Inflammatory macrophage treated with lipopolysaccharide for 1 hour (primary cell): ENCODE measurements at places on chromosomes 16 and 17.

GRCh38 chr17:45718791-45719190, 65.3 kb upstream of the CRHR1 start:
- DNase-seq, result no peak

DNA sequence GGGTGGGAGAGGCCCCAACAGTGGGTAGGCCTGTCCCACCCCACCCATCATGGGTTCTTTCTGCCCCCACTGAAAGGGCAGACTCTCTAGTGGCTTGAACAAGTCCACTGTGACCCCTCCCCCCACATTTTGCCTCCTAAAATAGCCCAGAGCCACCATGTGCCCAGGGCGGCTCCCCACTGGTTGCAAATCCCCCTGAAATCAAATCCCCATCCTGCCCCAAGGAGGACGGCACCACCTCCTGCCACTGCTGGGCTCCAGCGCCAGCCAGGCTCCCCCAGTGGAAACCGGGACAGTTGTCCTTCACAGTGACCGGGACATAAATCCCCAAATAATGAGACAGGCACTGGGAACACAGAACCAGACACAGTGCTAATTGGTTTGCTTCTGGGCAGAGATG, 20.5 kb downstream of the ZNF385C start:
- no peak for DNase-seq

GRCh38 chr16:84322749-84323148, 28.1 kb downstream of the WFDC1 start:
- no peak for DNase-seq

- no peak for DNase-seq
Observed at GRCh38 chr17:6923385-6923784, 72.5 kb upstream of the ALOX12 start.

DNA sequence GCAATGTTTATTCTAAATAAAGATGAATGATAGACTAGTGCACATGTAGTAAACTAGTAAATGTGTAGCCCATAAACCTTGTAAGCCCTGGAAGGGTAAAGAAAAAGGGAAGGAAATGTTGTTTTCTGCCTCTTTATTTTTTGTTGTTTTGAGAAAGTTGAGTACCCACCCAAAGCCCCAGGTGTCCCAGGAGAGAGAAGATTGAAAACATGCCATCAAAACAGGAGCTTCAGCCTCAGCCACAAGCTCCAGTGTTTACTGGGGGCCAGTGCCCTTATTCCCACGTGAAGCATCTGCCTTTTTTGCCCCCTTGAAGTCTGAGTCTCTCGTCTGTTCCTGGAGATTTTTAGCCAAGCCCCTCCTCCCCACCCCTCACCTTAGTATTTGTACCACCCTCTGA, 121.5 kb downstream of the PRKCB start:
- no peak for DNase-seq

DNA sequence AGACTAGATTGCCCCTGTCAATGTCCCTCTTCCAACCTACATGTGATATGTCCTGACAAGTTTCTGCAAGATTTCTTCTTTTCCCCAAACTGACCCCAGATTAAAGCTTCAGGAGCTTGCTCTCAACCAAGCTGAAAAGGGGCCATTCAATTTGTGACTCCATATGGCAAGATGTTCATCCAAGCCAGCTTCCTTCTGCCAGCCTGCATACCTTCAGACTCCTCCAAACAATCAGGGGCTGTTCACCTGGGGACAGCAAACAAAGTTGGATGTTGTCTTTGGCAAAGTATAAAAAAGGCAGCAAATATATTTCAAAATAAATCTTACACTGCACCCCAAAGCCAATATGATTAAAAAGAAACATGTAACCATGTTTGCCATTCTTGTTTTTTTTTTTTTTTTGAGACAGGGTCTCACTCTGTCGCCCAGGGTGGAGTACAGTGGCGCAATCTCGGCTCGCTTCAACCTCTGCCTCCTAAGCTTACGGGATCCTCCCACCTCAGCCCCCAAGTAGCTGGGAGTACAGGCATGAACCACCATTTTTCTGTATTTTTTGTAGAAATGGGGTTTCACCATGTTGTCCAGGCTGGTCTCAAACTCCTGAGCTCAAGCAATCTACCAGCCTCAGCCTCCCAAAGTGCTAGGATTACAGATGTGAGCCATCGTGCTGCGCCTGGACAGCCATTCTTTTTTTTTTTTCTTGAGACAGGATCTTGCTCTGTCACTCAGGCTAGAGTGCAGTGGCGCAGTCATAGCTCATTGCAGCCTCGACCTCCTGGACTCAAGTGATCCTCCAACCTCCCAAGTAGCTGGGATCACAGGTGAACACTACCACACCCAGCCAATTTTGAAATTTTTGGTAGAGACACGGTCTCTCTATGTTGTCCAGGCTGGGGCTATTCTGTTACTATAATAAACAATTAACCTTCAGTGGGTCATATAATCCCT, 50.0 kb upstream of the AKAP1 start:
- no peak for DNase-seq

- no peak for DNase-seq
Observed at GRCh38 chr17:67020293-67020766, 24.0 kb upstream of the CACNG1 start.

- DNase-seq, result peak; percentile 71
Observed at GRCh38 chr16:55703003-55704001, 47.5 kb downstream of the SLC6A2 start.

- DNase-seq, result no peak
Observed at GRCh38 chr16:54657058-54657708, 273.5 kb upstream of the IRX5 start.
